ENCODE measurements at places on chromosomes 11 and 22.

DNA sequence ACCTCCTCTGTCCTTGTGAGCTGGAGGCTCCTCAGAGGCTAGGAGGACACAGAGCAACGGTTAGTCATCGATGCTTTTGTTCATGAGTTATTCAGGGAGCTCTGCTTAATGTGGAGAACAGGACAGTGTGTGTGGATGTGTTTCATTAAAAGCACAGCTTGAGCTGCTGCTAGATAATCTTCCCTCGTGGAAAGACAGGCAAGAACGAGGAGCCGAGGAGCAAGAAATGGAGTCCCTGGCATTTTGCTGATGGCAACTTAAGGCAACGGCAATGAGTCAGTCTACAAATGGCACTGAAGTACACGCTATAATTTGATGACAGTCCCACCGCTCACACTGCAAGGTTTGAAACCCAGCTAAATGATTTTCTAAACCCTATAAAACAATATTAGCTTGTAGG lies 106.2 kb downstream of the IGLL1 start:
- no peak for DNase-seq

DNA sequence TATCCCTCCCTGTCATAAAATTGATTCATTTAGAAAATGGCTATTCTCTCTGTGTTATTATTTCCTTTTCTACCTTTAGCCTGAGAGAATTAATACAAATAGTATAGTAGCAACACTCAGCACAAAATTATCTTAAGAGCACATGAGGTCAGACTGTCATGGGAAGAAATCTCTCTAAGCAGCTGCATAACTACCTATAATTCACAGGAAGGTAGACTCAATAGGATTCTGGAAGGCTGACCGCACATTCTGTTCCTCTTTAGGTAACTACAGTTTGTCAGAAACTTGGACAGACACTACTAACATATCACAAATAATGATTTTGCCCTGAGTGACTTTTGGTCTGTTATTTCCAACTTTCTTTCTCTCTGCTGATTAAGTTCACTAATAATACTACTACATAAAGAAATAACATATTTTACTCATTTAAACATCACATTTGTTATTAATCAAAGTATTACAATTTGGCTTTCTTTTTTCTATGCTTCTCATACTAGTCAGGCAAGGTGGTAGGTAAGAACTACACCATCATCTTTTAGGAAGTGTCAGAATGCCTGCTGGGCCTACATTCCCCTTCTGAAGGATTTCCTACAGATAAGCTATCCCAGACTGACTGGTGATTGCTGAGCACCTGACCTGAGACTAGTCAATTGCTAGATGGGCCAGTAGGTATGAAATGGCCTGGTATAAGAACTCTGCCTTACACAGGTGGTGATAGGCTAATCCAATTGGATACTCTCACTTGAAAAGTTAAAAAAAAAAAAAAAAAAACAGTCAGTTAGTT lies 325.1 kb downstream of the DLG2 start:
- no peak for DNase-seq

DNA sequence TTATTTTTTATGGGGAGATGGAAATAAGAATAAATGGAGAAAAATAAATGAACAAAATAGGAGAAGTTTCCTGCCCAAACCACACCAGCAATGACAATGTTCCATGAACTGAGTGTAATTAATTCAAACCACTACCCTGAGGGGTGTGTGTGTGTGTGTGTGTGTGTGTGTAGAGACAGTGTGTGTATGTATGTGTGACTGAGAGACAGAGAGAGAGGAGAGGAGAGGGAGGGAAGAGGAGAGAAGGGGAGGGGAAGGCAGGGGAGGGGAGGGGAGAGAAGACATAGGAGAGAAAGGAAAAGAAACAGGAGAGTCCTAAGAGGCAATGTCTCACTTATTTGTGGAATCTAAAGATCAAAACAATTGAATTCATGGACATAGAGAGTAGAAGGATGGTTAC lies 65.0 kb upstream of the POU2AF1 start:
- DNase-seq = no peak

DNA sequence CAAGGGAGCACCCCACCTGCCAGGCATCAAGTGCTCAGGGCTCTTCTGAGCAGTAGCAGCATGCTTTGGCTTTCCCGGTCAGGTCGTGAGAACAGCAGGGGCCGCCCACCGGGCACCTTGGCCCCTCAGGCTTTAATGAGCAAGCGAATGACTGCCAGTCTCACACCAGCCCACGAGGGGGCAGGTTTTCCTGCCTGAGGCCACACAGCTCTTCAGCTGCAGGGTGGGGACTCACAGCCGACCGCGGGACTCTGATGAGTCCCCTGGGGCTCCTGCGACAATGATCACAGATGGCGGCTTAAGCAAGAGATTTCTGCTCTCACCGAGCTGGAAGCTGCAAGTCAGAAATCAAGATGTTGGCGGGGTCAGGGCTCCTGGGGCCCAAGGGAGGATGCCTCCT lies 14.3 kb upstream of the FGF19 start:
- DNase-seq = peak; percentile 30

- DNase-seq = peak; percentile 62
Observed at GRCh38 chr11:73072935-73073481, 69.1 kb downstream of the FCHSD2 start.

DNA sequence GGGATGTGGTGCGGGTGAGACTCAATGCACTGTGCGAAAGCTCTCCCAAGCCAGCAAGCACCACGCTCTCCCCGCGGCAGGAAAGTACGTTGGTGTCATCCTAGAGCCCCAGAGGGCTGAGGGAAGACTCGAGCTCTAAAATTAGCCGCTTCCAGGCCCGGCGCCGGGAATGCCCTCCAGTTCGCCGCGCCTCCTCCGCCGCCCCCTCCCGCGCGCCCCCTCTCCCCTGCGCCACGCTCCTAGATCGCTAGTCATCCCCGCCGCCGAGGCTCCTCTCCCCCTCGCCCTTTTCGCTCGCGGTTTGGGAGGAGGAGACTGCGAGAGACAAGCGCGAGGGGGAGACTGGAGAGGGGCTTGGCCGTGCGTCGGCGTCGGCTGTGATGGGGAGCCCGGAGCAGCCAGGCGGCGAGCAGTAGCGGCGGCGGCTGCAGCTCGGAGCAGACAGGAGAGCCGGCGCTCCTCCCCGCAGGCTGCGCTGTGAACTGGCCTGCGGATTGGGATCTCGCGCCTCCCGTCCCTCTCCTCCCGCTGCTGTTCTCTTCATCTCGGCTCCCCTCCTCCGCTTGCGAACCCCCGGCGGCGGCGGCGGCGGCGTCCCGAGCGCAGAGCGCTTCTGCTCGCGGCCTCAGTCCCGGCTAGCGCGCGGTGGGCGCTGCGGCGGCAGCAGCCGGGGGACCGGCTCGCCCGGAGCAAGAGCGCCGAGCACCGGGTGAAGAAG lies at the start of gene FAT3:
FAT3 (plus strand) TSS at position 412 of the 718 bp plus-strand sequence. CDS start 127,295 bp downstream, outside the sequence.
- peak; percentile 28 for DNase-seq

DNA sequence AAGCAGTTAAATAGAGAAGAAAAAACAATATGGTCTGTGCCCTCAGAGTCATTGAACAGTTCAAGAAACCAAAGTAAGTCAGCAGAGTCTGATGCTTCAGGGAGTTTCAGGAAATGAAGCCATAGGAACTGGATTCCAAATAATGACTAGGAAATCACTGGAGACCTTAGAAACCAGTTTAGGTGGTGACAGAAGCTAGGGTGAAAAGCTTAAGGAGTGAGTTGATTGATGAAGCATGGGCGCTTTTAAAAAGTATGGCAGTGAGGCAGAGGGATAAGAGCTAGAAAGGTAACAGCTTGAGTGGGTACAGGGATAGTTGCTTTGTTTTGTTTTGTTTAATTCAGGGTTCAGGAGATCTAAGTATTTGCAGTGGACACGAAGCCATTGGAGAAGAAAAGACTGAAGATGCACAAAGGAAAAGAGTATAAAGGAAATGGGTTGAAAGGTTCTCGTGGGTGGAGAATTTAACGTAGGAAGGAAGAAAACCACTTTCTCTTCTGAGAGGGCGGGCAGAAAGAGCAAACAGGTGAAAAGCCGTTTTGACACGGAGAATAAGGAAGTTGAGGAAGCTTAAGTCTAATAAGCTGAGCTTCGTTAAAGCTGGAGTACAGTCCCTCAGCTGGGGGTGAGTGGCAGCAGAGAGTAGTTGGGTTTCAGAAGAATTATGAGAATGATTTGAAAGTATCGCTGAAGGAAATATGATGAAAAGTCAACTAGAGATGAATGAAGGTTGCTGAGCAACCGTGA lies 14.8 kb downstream of the SGSM3 start:
- DNase-seq = no peak

DNA sequence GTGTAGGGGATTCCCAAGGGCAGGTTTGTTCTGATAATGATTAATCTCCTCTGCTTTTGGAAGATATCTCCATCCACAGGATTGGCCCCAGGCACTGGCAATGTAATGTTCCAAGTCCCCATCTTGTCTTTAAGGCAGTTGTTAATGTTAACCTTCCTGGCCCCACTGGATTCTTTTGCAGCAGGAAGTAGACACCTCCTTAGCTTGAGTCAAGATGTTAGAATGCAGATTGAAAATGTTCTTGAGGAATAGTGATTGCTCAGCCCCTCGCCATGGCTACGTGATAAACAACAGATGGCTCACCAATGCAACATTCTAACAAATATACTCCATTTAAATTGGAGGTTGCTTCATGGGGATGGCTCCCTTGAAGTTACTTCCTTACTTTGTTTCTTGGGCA lies 7.3 kb downstream of the HEPHL1 start:
- peak; percentile 80 for DNase-seq

DNA sequence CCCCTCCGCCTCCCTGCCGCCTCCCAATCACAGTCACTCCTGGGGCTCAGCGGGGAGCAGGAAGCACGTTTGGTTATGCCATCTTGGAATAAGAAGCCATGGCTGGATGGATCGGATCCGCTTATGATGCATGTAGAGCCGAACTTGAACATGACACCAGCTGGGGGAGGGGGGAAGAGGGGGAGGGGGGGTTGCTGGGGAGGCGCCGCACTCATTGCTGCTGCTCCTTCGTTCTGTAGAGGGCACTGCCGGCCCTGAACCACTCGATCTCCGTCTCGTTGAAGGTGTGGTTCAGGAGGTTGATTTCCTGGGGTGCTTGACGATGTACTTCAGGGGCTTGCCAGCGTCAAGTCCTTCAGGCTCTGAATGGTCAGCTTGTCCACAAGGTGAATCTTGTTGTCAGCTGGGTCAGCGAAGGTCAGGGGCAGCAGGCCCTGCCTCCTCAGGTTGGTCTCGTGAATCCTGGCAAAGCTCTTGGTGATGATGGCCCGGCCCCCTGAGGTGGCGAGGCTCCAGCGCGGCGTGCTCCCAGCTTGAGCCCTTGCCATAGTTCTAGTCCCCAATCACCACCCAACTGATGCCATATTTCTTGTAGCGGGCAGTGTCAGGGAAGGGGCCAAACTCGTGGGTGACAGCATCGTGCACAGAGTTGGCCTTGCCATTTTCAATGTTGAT lies 476.9 kb upstream of the ISX start:
- no peak for DNase-seq
